ENCODE measurements at places on chromosomes 16 and 17. TPM values are rescaled to one million over a fixed set of nuclear protein-coding genes. Genes with fewer than 3 reads are reported as not detected.

Gene PLD6
- polyA plus RNA-seq, result 3.8 TPM

Gene CD79B
- 34.1 TPM for polyA plus RNA-seq

- DNase-seq, result no peak
Measured at GRCh38 chr16:82199209-82199608, 29.2 kb upstream of the MPHOSPH6 start.

Gene FBRS
- 60.8 TPM for polyA plus RNA-seq

Gene OTOA
- 1.3 TPM for polyA plus RNA-seq

GRCh38 chr16:50494501-50495491 is 53.4 kb upstream of the NKD1 start:
- DNase-seq, result no peak

Gene PIMREG
- polyA plus RNA-seq, result 1.8 TPM

Gene DNASE1L2
- polyA plus RNA-seq, result 3.5 TPM

Gene CFAP119
- polyA plus RNA-seq, result 19.6 TPM

GRCh38 chr16:88058136-88058535 is 106.9 kb downstream of the BANP start:
- DNase-seq, result no peak

DNA sequence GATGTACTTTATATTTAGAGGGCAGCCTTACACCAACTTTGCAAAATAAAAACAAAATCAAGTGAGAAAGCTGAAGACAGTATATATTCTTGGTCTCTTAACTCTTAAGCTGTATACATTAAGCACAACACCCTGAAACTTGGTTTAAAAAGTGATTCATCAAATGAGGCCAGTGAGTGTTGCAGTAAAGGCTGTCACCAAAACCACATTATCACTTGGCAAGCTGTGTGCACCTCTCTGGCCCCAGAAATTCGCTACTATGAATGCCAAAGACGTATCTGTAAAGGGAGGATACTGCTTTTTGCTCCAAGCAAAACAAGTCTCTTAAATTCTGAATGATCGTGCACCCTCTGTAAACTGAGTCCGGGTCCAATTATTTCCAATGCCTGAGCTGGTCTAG is 163.9 kb downstream of the ZFHX3 start:
- no peak for DNase-seq

GRCh38 chr17:64077379-64077778 is 52.6 kb downstream of the ERN1 start:
- no peak for DNase-seq

DNA sequence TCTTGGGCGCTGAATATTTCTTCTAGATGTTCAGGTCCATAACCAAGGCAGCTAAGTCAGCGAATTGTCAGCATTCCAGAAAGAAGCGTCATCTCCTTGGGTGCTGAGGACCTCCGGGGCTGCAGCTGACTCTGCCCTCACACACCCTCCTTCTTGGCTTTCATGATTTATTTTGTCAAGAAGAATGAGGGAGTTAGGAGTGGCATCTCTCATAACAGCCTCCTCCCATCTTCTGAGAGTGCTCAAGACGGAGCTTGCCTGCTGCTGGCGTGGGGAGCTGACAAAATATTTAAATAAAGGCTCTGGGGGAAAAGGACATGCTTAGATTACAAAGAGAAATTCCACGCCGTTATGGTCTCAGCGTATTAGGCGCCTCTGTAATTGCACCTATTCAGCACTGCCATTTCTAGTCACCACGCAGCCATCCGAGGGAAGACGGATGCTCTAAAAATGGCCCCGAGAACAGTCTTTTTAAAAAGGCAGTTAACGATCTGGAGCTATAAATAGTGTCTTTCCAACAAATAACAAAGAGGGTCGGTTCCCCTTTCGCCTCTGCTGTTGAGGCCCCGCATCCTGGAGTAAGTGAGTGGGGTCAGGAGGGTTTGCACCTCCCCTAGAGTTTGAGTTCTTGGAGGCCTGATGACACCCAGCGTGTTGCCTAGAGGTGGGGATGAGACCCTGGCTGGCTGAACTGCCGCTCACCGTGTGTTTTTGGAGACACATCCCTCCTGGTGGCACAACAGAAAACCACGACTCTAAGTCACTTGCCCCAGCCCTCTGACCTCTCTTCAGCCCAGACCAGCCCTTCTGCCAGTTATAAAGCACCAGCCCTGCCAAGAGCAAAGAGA is 187.0 kb downstream of the CCDC182 start:
- no peak for DNase-seq

Gene MYL11
- 12.5 TPM for polyA plus RNA-seq

- no peak for DNase-seq
Measured at GRCh38 chr16:9805109-9805508, 377.1 kb downstream of the GRIN2A start.

DNA sequence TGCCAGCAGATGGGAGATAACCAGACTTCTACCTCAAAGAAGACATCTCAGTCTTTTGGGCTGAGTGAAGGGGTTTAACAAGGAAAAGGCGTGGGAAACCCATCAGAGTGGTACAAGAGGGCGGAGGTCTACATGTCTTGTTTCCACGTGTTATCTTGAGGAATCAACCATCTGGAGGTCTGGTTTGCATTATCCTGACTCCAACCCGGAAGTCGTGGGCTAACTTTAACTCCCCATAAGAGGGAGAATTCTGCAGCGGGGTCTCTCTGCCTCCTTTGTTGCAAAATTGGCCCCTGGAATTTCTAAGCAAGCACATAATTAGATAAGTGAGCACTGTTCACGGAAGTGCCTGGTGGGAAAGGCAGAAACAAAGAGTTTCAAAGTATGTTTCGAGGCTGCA is 398.7 kb upstream of the C16orf82 start:
- DNase-seq, result no peak

DNA sequence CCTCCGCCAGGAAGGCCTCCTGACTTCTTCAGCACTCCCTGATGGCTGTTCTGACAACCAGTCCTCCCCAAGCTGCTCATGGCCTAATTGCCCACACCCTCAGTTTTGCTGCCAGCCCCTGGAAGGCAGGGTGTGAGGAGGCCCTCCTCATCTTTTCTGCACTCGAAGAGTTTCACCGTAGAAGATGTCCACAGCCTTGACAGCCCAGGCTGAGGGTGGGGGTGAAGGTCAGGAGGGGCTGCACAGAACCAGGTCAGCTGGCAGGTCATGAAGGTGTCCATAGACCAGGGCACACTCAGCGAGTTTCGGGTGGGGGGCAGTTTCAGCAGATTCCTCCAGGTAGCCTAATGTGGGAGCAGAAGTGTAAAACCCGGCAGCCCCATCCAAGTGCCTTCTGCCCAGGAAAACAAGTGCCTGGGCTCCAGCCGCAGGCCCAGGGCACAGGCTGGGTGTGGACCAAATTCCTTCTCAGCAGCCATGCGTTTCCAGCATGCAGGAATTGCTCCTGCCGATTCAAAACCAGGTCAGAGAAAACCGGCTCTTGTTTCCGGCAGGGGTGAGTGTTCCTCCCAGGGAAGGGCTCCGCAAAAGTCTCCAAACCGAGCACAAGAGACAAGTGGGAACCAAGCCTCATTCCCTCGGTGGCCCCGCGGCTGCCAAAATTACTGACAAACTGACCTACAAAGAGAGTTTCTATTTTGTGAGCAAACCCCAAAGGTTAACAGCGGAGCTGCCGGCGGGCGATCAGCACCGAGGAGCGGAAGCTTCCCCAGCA is 228.8 kb downstream of the C16orf78 start:
- no peak for DNase-seq

DNA sequence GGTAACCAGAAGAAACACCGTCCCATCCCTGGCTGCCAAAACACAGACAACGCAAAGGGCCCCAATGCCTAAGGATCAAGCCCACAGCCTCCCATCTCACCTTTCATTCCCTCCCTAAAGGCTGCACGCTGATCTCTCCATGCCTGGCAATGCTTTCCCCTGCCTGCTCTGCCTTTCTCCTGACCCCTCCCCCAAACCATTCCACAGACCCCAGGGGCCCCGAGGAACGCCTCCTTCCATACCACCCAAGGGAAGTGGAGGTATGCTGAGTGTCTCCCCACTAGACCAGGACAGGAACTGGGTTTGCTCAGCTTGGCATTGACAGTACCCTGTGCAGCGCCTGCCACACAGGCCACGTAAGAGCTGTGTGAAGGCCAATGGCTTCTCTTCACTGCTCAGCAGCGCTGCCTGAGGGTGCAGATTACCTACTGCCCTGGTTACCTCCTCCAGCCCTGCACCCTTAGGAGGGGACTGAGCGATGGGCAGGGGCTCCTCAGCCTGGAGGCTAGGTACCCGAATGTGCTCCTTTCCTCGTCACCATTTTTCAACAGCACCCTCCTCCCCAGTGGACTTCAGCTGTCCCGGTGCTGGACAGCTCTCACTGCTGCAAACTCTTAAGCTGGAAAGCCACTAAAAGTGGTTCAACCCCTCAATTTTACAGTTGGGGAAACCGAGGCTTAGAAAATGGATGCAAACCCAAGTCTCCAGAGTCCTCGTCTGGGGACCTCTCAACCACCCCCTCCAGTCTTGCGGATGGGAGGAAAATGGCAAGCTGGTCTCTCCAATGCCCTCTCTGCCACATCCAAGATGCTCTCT is 45.0 kb downstream of the SRCIN1 start:
- peak; percentile 26 for DNase-seq

- no peak for DNase-seq
Measured at GRCh38 chr16:29777576-29778350, at the start of gene ZG16. TSS of gene ZG16 (plus strand) at chr16:29778256. CDS start at chr16:29779267, 1,011 bp downstream.

GRCh38 chr16:88759245-88759975 is 25.6 kb downstream of the PIEZO1 start:
- DNase-seq, result no peak

DNA sequence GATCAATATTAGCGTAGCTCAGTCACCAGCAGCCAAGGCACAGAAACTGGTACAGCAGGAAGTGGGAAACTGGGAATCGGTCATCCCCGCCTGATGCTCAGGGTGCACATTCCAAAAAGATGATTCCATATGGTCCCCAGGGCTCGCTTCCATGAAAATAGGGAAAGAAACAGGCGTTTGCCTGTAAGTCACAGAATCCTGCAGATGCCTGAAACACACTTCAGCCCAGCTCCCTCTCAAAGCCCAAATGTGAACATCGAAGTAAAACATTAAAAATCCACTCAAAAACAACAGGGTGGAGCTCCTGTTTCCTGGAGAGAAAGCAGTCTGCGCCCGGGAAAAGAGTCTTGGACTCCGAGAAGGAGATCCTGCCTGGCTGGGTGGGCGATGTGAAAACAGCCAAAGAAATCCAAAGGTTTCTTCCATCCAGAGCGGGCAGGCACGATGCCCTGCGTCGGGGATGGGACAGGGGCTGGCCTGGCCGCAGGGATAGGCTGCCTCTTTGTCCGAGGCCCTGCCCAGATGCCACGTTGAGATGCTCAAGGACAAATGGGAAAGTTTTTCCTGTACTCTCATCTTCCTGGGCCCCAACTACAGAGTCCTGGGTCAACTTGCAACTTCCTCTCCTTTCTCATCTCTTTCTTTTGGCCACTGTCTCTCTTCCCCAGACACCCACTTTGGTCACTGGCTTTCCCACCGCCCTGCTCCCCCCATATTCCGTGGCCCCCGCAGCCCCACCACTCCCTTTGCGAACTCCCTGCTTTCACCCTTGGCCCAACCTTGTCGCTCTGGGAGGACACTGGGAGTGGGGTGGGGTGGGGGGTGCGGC is 743 bp downstream of the WIPI1 start:
- no peak for DNase-seq

- no peak for DNase-seq
Measured at GRCh38 chr16:86189934-86190333, 291.0 kb downstream of the IRF8 start.

Gene PERCC1
- 0.07 TPM for polyA plus RNA-seq
